ENCODE measurements at places on chromosomes 6 and 20.

DNA sequence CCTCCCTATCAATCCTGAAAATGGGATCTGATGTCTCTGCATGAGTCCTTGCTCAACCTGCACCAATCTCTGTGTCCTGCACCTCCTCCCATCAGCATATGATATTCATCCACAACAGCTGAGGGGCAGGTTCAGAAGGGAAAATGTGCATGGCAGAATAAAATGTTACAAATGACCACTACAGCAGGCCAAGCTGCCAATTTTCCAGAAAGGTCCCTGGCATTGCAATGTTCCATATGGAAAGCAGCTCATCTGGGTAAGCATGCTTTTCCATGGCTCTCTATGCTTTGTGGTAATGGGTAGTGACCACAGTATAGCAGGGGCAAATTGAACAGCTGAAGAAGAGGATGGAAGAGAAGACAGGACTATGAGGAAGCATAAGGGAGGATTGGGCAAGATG lies 841.2 kb upstream of the FLRT3 start:
- DNase-seq: no peak

DNA sequence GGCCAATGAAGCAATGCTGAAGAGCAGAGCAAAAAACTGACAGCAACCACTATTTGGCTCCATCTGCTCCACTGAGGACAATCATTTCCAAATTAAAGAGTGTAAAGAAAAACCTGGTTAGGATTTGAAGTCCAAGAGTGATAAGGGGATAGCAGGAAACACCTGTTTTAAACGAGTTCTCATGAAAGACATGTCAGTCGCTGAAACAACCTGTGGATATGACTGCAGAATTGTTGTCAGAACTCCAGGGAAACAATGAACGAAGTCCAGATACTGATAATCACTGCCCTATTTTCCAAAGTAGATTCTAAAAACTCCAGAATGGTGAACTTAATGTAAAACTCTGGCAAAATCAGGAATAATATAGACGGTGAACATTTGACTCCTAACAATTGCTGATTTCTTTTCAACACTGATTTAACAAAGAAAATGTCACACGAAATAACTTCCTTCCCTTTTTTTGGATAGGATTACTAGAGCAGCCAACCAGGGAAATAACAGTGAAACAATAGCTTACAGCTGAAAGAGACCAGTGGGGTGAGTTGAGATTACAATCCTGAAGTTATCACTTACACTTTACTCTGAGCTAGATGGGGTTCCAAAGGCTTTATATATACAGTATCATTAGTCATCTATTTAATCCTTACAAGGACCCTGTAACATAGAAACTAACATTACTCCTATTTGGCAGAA lies 83.7 kb downstream of the ELOVL5 start:
- no peak for DNase-seq

DNA sequence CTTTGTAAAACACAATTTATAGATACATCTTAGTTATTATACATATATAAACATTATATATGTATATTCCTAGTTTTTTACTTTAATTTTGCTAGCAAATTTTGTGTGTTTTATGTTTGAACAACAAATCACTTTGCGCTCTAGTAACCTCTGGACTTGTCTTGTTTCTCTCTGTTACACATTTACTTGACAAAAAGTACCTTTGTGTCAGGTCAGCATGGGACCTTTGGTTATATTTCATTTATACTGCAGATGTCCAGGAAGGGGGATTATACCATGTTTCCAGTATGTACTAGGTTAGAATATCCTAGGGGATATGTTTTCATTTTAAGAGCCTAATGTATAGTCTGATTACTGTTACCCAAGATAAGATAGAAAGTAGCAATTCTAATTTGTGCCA lies 28.5 kb upstream of the ELOVL5 start:
- no peak for DNase-seq

GRCh38 chr6:169075915-169076654 lies 177.6 kb downstream of the THBS2 start:
- DNase-seq: no peak

GRCh38 chr20:53355790-53356189 lies 237.8 kb downstream of the ZNF217 start:
- DNase-seq: no peak
